ENCODE measurements at places on chromosomes 4 and X. TPM values are rescaled to one million over a fixed set of nuclear protein-coding genes. Genes with fewer than 3 reads are reported as not detected.

Gene SCD5
- total RNA-seq: 10.8 TPM

Gene BMX
- 0.27 TPM for total RNA-seq

DNA sequence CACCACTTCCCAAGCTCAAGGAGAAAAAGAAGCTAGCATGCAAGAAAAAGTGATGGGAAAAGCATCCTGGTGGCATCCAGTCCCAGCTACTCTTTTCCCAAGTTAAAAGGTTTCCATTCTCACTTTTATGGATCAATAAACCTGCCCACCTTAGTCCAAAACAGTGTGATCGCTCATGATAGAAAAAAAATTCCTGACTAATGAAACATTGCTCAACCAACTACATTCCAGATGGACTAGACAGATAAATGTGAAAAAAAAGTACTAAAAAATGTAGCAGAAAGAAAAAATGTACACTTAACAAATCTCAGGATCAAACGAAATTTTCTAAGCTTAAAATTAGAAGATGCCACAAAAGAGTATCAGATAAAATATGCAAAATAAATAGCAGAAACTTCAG is 312.2 kb downstream of the TMA16 start:
- no peak for DNase-seq

GRCh38 chrX:51804741-51805140 is 61.5 kb downstream of the GSPT2 start:
- DNase-seq: no peak

DNA sequence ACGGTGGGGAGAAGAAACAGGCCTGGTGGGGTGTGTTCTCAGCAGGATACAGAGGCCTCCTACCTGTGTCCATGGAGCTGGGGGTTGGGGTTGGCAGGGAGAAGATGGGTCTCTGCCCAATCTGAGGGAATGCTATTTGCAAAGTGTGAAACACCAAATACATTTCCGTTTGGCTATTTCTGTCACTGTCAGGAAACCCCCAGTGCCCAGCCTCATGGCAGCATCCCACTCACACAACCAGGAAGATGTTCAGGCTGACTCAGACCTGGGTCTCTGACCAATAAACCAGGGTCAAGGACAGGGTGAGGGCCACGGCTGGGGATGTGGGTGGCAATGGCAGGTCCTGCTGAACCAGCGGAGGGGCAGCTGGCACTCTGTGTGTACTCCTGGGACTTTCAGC is 41.3 kb downstream of the BCOR start:
- no peak for DNase-seq
